Right cardiac atrium (tissue), 5 donors: ENCODE measurements at places on chromosomes 2 and 18. TPM values are rescaled to one million over a fixed set of nuclear protein-coding genes. Genes with fewer than 3 reads are reported as not detected.

- no peak for DNase-seq
Measured at GRCh38 chr2:75500633-75501032, 60.1 kb downstream of the EVA1A start.

GRCh38 chr18:54357082-54357659, 487 bp downstream of the STARD6 start:
- no peak for DNase-seq

GRCh38 chr2:37992601-37993000, 67.5 kb downstream of the RMDN2 start:
- no peak for DNase-seq

Gene CIDEA
- 6.0 TPM for polyA plus RNA-seq

Gene FABP1
- polyA plus RNA-seq: 1.1 TPM

DNA sequence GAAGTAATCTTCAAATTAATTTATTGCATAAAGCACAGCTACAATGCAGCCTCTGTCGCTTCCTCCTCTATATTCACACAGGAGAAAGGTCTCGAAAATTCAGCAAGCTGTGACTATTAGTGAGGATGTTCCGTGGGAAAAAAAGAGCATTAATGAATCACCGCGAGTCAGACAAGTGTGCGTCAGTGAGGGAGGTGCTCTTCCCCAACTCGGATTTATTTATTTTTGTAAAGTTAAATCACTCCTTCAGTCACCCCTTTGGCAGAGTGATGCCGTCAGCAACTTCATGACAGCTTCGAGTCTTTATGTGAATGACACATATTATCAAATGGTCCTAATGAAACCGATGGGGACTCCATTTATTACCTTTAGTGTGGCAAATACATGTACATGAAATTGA, 648.9 kb upstream of the SALL3 start:
- DNase-seq: no peak

GRCh38 chr2:117949806-117950205, 64.1 kb downstream of the CCDC93 start:
- no peak for DNase-seq

- DNase-seq: no peak
Measured at GRCh38 chr18:70450426-70451253, 161.8 kb downstream of the SOCS6 start.

GRCh38 chr2:79887747-79888374, 375.0 kb downstream of the CTNNA2 start:
- no peak for DNase-seq

Gene NOL4
- polyA plus RNA-seq: 0.05 TPM

DNA sequence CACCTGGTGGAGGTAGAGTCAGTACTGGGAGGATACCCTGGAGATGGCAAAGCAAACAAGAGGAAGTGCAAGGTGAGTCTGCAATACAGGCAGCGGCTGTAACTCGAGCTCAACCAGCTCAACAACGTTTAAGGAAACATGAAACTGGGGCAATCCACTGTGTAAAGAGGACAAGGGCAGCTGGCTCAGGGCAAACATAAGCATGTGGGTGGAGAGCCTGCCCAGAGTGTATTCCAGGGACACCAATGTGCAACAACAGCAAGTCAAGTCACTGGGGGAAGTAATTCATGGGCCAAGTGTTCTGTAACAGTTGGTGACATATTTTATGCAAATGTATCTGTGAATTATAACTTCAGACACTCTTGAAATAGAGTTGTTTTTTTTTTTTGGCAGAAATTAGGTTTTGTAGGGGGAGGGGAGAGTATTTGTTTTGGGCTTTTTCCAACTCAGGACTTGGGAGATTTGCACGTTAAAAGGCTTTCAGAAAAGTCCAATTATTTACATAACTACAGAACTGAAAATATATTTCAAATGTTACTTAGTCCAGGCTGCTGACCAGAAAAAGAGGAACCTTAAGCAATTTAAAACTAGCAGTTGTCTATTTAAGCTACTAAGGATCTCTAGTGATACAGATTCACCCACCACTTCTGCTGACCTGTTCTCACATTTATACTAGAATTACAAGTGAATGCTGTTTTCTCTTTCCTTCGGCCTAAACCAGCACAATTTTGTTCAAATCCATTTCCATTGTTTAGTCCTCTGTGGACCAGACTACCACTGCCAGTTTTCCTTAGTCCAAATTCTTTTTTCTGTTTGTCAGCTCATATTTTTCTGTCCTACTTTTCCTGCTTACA, 18.6 kb downstream of the NRXN1 start:
- no peak for DNase-seq

DNA sequence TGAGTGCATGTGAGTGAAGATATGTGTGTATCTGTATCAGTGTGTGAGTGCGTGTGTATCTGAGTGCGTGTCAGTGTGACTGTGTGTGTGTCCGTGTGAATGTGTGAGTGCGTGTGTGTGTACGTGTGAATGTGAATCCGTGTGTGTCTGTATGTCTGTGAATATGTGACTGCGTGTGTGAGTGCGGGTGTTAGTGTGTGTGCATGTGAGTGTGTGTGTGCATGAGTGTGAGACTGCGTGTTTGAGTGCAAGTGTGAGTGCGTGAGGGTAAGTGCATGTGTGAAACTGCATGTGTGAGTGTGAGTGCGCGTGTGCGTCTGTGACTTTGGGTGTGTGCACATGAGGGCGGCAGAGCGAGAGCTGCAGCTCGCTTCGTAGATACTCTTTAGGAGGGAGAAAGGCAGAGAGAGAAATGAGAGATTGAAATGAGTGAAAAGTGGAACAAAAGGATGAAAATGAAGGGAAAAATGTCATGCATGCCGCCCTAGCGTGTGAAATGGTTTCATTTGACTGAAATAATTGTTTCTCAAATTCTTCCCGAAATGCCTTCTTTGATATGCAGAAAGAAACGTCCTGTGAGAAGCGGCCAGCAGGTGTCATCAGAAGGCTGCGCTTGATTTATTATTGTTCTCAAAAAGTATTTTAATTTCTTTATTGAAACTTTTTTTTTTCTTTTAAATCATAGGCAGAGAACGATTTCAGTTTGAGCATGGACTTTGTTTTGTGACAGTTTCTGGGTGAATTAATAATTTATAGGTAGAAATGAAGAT, 25.6 kb downstream of the ZNF407 start:
- DNase-seq: no peak

Gene EMX1
- polyA plus RNA-seq: 0.18 TPM

Gene CCT7
- polyA plus RNA-seq: 210 TPM

DNA sequence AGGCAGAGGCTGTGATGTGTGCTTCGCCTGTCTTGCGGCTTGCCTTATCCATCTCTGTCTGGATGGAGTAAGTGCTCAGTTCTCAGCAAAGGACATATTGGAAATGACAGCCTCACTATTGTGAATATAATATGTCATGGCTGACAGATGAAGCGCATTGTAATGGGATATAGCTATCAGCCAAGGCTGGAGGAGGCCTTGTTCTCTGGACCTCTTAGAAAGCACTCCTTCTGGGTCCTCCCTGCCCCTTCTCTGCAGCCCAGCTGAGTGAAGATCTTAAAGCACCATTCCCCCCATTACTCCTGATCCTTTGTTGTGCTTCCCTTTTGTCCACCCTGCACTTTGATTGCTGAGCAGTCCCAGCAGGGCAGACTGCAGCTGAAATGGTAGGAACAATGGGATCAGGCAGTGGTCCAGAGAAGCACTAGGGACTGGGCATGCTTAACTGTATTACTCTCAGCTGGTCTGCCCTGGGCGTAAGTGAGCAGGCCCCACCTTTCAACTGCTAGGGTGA, 265.3 kb downstream of the SETBP1 start:
- DNase-seq: no peak

DNA sequence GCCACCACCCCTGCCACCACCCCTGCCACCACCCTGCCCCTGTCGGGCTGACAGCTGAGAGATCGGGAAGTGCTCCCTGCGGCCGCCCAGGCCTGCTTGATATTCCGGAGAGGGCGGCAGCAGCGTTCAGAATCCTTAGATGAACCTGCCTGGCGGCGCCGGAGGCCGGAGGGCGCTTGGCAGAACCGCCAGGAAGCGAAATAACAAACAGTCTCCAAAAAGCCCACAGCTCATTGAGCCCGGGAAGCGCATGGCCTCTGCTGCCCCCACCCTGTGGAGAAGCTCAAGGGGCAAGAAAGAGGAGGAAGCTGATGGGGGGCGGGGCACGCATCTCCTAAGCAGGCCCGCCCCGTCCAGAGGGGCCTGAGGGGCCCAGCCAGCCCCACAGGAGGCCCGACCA, 92.2 kb upstream of the MBOAT2 start:
- peak; percentile 86 for DNase-seq

Gene ANKRD30B
- polyA plus RNA-seq: not detected

DNA sequence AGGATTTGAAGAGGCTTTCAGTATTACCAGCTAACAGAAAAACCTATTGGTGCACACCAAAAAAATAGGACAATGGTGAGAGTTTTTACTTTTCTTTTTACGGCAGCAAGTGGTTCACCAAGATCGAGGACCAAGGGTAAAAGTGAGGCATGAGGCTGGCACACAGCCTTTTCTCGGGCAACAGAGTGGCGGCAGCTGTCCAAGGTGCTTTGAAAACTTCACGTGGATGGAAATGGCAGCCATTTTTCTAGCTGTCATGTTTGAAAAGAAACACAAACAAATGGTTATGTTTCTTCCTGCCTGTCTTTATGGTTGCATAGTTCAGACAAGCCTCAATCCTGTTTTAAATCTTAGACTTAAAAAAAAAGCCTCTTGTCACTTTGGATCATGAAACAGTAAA, 812.5 kb upstream of the CHAC2 start:
- no peak for DNase-seq

Gene HRH4
- not detected for polyA plus RNA-seq

Gene SIX2
- 0.77 TPM for polyA plus RNA-seq

Gene MAL
- 14.6 TPM for polyA plus RNA-seq

- DNase-seq: no peak
Measured at GRCh38 chr18:15198116-15198389, 450.1 kb downstream of the ANKRD30B start.

GRCh38 chr2:214593727-214594126, 182.9 kb downstream of the VWC2L start:
- DNase-seq: no peak

GRCh38 chr18:27948986-27949385, 227.9 kb downstream of the CDH2 start:
- no peak for DNase-seq

Gene LRP1B
- 0.23 TPM for polyA plus RNA-seq

DNA sequence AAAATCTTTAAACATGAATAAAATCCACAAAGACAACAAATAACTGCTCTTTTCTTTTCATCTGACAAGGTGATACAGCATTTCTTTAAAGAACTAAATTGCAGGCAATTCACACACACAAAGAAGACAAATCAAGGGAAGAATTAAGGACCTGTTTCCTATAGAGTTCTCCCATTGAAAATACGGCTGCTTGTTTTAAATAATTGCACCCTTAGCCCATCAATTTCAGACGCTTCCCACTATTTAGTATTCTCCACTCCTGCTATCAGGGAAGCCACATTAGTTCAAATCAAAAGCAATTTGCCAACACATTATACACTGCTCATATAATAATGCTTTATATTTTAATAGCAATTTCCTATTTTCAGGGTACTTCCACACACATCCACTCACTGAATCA, 11.3 kb downstream of the CMPK2 start:
- DNase-seq: no peak

- DNase-seq: no peak
Measured at GRCh38 chr2:102620332-102620731, 979 bp downstream of the SLC9A2 start.

Gene B3GNT7
- 2.5 TPM for polyA plus RNA-seq

- DNase-seq: no peak
Measured at GRCh38 chr2:196076778-196077568, 8.3 kb upstream of the DNAH7 start.

- DNase-seq: no peak
Measured at GRCh38 chr18:8833480-8833879, 128.1 kb downstream of the MTCL1 start.

DNA sequence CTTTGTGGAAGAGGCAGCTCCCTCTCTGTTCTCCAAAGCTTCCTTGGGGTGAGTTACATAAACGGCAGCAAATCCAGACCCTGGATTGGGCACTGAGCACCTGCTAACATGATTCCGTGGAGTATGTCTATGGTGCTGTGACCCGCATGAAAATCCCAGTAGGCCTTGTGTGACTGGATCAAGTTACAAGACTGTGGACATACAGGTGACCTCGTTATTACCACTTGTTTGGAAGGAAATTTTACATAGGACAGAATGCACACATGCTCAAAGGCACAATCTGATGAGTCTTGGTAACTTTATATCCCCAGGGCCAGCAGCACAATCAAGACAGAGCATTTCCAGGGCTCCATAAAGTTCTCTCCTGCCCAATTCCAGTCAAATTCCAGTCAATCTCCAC, 120.2 kb upstream of the OTOS start:
- no peak for DNase-seq

Gene CCBE1
- 0.48 TPM for polyA plus RNA-seq

Gene SF3B6
- polyA plus RNA-seq: 101 TPM

GRCh38 chr2:105194022-105194675, 47.4 kb upstream of the GPR45 start:
- DNase-seq: no peak

DNA sequence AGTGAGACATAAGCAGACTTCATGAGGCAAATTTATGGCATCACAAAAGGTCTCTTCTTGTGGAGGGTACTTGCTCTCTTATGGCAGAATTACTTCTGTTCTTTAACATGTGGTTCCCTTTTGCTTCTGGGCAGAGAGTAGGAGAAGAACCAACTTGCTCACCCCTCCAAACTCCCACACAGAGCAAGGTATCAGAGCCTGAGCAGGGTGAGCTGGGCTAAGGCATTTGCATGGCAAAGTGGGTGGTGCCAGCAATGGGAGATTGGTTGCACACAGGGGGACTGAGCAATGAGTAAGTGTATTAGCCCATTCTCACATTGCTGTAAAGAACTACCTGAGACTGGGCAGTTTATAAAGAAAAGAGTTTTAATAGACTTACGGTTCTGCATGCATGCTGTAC, 64.2 kb upstream of the ITGB6 start:
- DNase-seq: no peak

- DNase-seq: no peak
Measured at GRCh38 chr2:238207006-238207405, 3.5 kb upstream of the ILKAP start.

GRCh38 chr2:42361728-42362283, 789 bp upstream of the COX7A2L start:
- DNase-seq: no peak

Gene SPP2
- not detected for polyA plus RNA-seq

Gene CREG2
- polyA plus RNA-seq: 0.14 TPM

- peak; percentile 26 for DNase-seq
Measured at GRCh38 chr2:1020206-1020605, 69.6 kb downstream of the SNTG2 start.

Gene ATOH8
- polyA plus RNA-seq: 57.8 TPM

Gene FAM161A
- polyA plus RNA-seq: 1.1 TPM

GRCh38 chr2:231554748-231555545, 24.7 kb upstream of the NMUR1 start:
- DNase-seq: peak; percentile 88

- no peak for DNase-seq
Measured at GRCh38 chr18:24669502-24669901, 209.1 kb downstream of the HRH4 start.

DNA sequence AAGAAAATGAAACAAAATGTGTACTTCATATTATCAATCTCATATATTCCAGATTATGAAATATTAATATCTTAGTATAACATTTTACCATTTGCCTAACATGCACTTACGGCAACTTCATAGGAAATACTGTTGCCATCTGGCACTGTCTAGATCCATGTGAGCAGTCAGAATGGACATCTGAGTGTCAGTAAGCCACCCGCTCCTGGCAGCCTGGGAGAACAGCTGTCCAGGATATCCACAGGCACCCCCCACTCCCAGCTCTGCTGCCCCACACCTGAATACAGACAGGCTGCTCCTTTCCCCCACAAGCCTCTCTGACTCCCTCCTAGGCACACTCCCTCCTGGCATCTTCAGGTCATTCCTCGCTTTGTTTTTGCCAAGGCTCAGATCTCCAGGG, 127.0 kb downstream of the GAREM1 start:
- DNase-seq: no peak
